ENCODE measurements at places on chromosomes 7 and 10.

GRCh38 chr7:132554446-132554845 lies 21.8 kb downstream of the PLXNA4 start:
- no peak for DNase-seq

DNA sequence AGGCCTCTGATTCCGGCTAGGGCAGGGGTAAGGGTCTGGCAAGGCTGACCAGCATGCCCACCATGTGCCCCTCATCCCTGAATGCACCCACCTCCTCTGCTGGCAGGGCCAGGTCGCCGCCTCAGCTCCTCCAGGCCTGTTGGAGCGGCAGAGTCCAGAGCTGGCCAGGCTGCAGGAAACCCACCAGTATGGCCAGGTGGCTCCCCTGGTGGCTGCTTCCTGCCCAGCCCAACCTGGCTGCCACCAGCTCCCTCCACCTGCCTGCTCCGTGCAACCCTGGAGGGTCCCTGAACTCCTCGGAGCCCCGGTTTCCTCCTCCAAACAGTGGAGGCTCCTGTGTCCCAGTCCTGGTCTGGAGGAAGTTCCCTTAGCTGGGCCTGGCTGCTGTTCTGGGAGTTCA lies 39.6 kb downstream of the MICALL2 start:
- no peak for DNase-seq

- no peak for DNase-seq
These were observed at the start of gene LZTS2 for GRCh38 chr10:100999742-101000126. Gene LZTS2 (plus strand): TSS chr10:100999808. CDS start chr10:101002539, 2,731 bp downstream.

GRCh38 chr10:133391761-133392518 lies 2.0 kb upstream of the MTG1 start:
- no peak for DNase-seq

GRCh38 chr10:110069502-110069982 lies 61.8 kb downstream of the ADD3 start:
- DNase-seq = no peak

GRCh38 chr10:29862923-29863614 lies 196.3 kb downstream of the JCAD start:
- no peak for DNase-seq

GRCh38 chr10:113291413-113291812 lies 261.4 kb upstream of the HABP2 start:
- DNase-seq = no peak

DNA sequence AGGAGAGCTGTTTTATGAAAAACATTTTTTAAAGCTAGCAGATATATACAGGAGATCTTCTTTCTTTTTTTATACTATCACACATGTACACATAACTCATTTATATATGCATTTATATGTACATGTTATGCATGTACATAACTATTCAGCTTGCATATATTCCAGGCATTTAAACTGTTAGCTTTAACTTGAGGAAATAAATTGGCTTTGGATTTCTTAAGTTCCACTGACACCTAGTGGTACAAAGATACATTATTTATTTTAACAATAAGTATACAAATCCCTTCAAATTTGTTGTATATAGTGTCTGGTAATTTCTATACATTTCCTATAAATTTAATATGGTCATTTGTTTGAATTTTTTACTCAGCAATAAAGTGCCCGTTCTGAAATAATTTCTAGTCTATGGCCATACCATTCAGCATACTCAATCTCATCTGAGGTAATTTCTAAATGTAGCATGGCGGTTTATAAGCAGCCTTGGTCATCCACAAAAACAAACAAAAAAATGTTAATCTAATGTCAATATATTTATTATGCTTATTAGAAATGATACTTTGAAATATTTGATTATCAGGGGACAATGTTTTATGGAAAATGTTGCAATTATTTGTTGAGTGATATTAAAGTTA lies 11.6 kb downstream of the ZDHHC6 start:
- DNase-seq = no peak

DNA sequence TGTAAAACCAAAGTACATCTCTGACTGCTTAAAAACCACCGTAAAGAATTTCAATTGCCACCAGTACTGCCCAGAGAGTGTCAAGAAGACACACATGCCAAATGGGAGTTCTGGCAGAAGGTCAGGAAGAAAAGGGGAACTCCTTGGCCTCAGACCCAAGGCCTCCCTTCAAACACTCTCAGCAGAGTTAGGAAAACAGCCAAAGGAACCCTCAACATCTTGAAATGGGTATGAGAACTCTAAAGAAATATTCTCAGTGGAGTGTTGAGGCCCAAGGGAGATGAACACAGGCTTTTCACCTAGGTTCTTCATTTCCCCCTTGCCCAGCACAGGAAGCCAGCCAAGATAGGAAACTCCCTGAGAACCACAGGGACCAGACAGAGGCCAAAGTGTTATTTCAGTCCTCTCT lies 96.1 kb upstream of the ASAH2 start:
- no peak for DNase-seq

GRCh38 chr10:3140280-3140679 lies 32.3 kb downstream of the PITRM1 start:
- no peak for DNase-seq

DNA sequence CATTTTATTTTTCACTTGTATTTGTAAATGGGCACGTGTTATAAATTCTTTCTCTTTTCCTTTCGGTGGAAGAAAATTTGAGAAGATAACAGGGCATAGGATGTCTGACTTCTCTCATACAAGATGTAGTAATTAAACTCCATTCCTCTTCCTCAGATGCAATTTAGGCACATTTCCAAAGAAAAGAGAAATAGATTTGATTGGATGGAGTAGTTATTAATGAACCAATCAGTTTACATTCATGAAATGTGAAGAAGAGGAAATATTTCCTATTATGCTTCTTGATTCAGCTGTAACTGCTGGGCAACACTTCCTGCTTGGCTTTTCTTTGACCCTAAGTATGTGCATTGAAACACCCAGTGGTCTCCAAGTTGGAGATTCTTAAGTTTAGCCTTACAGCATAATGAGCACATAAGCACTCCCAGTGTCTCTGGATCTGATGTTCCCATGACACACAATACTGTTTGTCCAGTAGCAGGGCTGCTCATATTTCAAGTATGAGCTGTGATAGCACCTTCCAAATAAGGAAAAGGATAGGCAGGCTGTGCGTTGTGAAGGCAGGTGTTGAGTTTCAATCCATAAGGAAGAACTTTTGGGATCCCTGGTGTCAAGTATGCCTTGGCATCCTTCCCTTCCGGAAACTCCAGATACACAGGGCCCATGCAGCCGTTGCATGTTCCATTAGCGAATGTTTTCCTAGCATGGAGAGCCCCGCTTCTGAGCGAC lies 33.4 kb upstream of the COBL start:
- DNase-seq = no peak

- no peak for DNase-seq
These were observed 244.8 kb upstream of the TCERG1L start for GRCh38 chr10:131556061-131556896.

- DNase-seq = no peak
These were observed 46.2 kb downstream of the GPAM start for GRCh38 chr10:112137154-112137987.

GRCh38 chr10:124176349-124177179 lies 83.2 kb upstream of the CHST15 start:
- no peak for DNase-seq

- no peak for DNase-seq
These were observed 269.8 kb downstream of the FZD1 start for GRCh38 chr7:91533996-91534395.

- DNase-seq = no peak
These were observed 38.2 kb downstream of the TNS3 start for GRCh38 chr7:47543714-47544113.

Measured in NCI-H2081 treated with DMSO at 0.1 percent for 48 hours (cell line).